SK-N-DZ (cell line): ENCODE measurements at places on chromosomes 7 and 10.

- no peak for DNase-seq
These were observed 103.9 kb upstream of the LEP start for GRCh38 chr7:128137181-128137580.

DNA sequence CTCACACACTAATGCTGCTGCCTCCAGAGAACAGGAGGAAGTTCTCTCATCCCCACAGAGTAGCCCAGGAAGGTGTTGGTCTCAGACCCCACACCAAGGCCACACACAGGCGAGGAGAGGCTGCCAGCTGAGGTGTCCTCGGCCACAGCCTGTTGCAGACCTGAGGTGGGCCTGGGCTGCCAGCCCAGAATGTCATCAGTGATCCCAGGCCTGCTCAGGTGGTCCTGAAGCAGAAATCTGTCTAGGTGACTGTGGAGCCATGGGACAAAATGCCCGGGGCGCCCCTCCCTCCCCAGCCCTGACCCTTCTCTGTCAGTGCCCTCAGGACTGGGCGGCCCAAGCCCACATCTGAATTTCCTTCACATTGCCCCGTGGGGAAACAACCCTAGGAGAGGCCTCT lies 43.5 kb upstream of the LRRC4 start:
- DNase-seq, result no peak

DNA sequence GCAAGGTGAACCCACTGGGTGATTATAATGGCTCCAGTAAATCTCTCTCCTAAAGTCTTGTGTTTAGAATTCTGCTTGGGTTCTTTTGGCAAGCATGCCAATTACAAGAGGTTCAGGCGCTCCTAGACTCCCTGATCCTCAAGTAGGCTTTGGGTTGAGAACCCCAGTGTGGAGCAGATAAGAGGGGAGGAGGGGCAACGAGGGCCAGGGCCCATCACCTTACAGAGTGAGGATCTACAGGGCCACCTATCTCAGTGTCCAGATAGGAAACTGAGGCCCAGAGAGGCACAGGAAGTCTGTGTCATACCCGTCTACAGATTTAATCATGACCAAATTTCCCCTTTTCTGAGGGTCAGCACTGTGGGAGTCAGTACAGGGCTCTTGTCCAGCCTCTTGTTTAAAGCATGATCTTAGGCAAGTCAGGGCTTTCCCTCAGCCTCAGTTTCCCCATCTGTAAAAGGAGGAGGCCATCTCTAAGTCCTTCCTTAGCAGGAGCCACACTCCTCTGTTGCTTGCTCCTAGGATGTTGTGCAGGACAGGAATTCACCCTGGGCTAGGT lies 4.4 kb downstream of the TACR2 start:
- no peak for DNase-seq

DNA sequence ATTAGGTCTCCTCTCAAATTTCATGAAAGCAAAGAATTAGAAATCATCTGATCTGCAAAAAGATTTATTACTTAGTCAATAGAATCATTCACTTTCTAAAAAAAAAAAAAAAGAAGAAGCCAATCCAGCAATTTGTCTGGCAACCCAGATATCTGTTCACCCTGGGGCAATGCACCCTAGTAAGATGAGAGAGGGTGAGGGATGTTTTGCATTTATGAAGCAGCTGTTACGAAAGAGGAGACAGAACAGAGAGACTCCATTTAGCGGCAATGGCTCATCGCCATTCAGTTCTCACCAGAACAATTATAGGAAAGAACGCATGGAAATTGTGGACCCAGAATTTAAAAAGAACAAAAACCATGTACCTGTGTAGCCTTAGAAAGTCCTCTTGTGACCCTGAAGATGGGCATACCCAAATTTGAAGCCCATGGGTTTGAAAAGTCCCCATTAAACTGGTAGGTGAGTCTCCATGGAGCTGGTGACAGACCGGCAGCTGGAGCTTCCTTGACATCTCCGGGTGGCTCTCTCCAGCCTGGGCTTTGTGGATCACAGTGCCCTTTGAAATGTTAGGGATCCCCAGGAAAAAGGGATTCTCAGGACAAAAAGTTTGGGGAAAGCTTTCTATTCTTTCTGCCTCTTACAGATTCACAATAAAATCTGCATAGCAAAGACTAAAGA lies 45.5 kb upstream of the CCDC3 start:
- DNase-seq, result no peak

DNA sequence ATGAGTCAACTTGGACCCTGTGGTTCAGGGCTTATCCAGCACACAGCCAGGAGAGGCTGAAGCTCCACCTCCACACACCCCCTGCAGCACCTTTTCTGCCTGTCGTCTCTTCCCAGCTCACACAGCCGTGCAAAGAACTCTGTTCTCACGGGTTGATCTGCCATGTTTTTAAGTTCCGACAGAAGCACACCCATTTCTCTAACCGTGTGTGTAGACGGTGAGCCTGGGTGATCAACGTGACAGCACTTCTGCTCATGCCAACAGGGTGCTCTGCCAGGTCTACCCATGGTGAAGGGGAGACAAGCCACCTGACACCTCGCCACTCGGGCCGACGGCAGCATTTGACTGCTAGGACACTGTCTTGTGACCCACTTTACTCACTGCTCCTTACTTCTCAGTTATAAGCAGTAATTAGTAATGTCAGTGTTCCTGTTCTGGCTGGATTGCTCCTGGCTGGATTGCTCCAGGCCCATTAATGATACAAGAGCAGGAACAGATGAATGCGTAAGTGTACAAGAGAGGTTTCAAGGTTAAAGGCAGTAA lies 90.5 kb downstream of the RNF216 start:
- peak; percentile 22 for DNase-seq

- DNase-seq, result no peak
These were observed 175.3 kb downstream of the RAPGEF5 start for GRCh38 chr7:22181663-22182062.

DNA sequence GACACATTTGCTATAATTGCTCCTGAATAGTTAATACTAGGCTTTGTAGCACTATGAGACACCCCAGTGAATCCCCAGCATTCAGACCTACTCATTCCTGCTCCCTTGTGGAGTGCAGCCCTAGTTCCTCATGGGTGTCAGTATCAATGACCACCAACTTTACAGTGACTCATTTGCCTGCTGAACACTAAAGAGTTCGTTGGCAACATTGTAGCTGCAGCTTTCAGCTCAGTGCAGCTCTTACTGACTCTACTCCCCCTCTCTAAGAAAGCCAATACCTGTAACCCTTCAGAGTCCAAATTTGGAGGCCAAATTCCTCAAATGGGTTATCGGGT lies 127.1 kb upstream of the MTPN start:
- DNase-seq, result no peak

GRCh38 chr10:119268871-119269506 lies 61.6 kb downstream of the GRK5 start:
- DNase-seq, result no peak

DNA sequence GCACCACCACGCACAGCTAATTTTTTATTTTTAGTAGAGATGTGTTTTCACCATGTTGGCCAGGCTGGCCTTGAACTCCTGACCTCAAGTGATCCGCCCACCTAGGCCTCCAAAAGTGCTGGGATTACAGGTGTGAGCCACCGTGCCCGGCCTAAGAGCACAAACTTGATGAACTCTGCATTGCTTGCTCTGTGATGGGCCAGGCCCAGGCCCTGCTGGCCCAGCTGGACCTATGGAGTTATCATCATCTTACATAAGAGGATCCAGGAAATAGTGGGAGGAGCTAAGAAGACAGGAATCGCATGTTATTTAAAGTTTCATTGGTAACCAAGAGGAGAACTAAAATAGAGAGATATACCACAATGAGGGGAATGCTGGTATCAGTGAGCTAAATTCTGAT lies 86.9 kb downstream of the DAGLB start:
- DNase-seq, result no peak

- DNase-seq, result no peak
These were observed 70.1 kb downstream of the RELN start for GRCh38 chr7:103919272-103919868.

DNA sequence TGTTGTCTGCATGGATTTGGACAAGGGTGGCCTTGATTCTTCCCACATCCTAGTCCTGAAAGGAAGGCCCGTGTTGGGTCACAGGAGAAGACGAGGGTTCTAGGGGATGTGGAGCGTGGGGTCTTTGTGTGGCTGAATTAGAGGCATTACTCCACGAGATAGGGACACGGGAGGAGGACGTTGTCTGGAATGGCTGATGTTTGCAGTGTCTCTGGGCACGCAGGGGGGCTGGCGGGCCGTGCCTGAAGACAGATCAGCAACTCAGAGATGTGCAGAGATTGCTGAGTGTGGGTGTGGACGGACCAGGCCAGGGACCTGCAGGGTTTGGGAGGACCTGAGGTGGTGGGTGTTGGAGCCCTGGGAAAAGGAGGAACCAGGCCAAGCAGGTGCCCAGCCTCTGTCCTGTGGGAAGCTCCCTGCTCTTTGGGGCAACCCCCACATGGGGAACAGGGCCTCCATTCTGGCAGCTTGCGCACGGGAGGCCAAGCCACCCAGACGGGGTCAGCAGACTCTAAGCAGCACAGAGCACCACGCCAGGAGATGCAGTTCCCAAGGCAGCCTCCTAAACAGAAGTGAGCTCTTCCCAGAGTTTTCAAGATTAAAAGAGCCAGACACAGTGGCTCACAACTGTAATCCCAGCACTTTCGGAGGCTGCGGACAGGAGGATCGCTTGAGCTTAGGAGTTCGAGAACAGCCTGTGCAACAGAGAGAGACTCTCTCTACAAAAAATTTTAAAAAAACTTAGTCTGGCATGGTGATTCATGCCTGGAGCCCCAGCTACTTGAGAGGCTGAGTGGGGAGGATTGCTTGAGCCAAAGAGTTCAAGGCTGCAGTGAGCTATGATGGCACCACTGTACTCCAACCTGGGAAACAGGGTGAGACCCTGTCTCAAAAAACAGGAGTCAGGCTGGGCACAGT lies 71.0 kb upstream of the GTF2I start:
- DNase-seq, result no peak

DNA sequence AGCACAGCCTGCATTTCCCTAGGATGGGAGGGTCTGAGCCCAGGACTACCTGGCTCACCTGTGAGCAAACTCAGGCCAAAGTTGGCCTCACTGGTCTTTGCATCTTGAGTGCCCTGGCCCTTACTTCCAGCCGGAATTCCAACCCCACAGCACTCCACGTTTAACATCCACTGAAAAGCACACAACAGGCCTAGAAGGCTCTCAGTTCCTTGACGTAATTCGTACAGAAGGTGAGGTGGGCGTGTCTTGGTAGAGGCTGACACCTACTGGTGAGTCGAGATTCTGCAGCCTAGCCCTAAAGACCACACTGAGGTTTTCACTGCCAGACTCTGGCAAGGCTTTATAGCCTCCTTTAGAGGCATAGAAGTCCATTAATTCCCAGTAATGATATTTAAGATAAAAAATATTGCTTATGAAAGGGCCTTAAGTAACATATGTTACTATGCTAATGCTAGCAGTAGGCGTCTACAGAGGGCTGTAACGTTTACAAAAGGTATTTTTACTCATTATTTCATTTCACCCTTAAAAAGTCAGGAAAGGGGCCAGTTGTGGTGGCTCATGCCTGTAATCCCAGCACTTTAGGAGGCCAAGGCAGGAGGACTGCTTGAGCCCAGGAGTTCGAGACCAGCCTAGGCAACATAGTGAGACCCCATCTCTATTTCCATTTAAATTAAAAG lies 95.8 kb downstream of the HIP1 start:
- DNase-seq, result peak; percentile 57

GRCh38 chr10:11186374-11186773 lies 168.7 kb downstream of the CELF2 start:
- no peak for DNase-seq

DNA sequence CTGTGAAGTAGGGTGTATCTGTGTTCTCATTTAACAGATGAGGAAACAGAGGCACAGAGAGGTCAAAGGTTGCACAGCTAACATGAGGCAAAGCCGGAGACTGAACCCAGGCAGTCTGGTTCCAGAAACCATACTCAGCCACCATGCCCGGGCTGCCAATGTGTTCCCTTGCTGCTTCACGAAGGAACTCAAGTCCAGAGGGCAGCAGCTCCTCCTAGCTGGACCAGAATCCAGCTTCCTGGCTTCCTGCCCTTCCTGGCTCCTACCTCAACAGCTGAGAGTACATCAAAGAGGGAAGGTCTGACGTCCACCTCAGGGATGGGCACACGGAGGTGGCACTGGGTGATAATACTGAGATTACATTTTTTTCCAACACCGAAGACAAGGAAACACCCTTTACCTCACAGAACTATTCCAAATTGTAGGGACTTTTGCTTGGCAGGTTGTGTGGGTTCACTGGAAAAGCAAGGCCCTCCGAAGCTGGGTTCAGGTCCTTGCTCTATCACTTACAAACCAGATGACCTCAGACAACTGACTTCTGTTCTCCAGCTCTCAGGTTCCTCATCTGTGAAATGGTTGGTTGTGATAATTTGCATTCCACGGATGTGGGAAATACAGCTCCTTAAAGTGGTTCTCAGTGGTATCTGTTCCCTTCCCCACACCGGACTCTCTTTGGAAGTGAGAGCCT lies 154.1 kb upstream of the ZMIZ1 start:
- DNase-seq, result no peak

GRCh38 chr10:103278537-103278823 lies 1.5 kb downstream of the INA start:
- DNase-seq, result no peak

DNA sequence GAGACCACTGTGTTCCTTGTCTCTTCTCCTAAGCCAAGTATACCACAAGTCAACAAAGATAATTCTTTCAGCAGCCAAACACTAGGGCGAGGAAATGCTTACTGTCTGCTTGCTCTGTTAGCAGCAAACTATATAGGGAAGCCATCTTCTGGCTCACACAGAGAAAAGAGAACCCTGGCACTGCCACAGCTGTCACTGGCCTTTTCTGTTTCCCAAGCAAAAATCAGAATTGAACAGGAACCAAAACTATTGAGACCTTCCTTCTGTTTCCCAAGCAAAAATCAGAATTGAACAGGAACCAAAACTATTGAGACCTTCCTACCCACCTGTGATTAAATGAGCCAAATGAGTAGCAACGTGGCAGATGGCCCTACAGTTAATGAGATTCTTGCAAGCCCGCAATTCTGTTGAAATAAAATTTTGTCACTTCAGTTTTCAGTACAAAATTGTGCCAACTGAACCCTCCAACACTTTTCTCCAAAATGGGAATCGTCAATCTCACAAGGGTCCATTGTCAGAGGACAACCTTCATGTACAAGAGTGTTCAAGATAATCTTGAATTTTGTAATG lies 54.5 kb downstream of the LRRTM3 start:
- DNase-seq, result no peak

GRCh38 chr7:20197837-20198236 lies 19.3 kb downstream of the MACC1 start:
- DNase-seq, result peak; percentile 12

- no peak for DNase-seq
These were observed 26.0 kb downstream of the KAT6B start for GRCh38 chr10:74852381-74852780.

DNA sequence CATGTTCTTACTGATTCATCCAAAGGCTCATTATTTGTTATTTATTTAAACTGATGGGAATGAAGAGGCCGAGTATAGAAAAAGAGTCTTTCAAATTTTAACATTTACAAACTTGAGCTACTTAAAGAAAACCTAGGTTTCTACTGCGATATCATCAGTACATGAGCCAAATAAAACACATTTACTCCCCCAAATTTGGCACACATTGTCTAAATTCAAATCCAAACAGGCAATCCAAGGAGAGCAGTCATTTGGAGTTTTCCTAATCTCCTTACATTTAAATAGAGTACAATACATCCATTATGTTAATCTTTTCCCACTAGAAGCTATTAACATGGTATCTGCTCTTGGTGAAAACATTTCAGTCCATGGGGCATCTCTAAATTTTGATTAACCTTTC lies 2.2 kb downstream of the NMT2 start:
- DNase-seq, result no peak
